ENCODE measurements at places on chromosomes 6 and 20.

GRCh38 chr6:162864911-162865310 lies 137.1 kb downstream of the PACRG start:
- peak; percentile 47 for DNase-seq

DNA sequence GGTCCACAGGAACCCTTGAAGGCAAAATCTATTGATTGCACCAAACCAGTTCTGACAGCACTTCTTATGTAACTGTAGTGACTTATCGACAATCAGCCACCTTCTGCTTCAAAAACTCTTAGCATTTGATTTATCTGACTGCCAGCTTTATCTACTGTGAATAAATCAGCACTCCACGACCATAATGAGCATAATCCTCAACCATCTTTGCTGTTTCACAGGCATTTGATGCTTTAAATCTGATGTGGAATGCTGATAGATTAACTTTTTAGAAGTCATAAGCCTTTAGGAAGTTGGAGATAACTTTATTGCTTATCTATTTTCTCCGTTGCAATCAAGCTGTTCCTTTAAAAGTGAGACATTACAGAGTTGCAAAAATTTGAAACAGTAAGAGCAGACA lies 101.5 kb upstream of the PTCHD4 start:
- no peak for DNase-seq

DNA sequence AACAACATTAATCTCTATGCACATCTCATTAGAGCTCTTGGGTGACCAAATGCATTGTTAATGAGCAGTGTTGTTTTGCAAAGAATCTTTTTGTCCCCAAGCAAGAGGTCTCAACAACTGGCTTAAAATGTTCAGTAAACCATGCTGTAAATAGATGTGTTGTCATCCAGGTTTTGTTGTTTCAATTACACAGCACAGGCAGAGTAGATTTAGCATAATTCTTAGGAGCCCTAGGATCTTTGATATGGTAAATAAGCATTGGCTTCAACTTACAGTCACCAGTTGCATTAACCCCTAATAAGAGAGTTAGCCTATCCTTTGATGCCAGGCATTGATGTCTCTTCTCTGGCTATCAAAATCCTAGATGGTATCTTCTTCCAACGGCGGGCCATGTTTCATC lies 23.3 kb downstream of the NUP153 start:
- DNase-seq, result no peak

- no peak for DNase-seq
These were observed 53.1 kb downstream of the TSPYL4 start for GRCh38 chr6:116200619-116201249.

- no peak for DNase-seq
These were observed 215.8 kb upstream of the RREB1 start for GRCh38 chr6:6891949-6892461.

- no peak for DNase-seq
These were observed 12.8 kb upstream of the MYMX start for GRCh38 chr6:44203955-44204354.

GRCh38 chr20:34269996-34270627 lies 28.9 kb downstream of the ASIP start:
- DNase-seq, result no peak

DNA sequence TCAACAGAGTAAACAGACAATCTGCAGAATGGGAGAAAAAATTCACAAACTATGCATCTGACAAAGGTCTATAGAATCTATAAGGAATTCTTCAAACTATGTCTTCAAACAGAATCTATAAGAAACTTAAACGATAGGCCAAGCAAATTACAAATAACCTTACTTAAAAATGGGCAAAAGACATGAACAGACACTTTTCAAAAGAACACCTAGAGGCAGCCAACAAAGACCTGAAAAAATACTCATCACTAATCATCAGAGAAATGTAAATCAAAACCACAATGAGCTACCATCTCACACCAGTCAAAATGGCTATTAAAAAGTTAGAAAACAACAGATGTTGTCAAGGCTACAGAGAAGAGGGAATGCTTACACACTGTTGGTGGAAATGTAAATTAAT lies 81.3 kb downstream of the ID4 start:
- DNase-seq, result no peak

DNA sequence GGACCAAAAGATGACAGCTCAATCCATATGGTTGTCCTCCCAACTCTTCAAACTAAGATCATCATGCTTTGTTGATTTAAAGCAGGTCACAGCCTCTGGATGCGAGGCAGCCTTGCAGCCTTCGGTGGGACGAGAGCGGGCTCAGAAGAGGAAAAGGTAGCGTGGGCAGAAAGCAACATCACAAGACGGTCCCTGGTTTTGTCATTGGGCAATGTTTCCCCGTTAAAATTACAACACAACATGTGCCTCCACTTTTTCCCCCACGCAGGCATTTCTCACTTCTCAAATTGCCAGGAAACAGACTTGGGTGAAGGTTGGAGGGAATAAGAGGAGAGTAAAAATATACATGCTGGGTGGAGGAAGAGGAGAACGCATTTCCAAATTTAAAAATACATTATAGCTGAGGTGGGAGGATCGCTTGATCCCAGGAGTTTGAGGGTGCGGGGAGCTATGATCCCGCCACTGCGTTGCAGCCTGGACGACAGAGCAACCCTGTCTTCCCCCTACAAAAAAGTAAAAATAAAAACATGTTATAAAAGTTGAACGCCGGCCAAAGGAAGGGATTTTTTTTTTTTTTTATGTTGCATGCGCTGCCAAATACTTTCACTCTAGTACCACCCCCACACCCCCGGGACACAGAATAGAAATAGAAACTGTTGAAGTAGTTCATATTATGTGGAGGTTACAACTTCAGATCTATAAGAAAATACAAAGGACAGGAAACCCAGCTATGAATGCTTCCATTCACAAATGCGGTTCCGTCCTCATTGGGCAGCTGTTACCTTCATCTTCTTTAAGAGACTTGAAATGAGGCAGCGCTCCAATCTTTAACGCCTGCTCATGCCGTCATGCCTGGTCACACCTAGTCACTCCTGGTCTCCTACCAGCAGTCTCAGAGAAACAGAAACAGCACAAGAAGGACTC lies 13.9 kb upstream of the NAA20 start:
- no peak for DNase-seq

DNA sequence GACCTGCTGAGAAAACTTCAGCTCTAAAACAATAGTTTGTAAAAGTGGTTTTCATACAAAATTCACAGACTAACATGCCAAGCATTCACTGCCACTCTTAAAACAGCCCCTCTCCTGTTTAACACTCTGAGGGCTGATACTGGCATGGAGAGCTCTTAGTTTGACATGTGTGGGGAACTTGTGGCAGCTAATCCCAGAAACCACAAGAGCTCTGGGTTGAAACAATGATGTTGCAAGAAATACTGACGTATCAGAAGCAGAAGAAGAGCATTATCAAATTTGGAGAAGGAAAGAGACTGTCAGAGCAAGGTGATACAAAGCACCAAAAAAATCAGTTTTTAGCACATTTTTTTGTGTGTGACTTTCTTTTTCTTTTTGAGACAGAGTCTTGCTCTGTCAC lies 5.1 kb downstream of the BEND3 start:
- DNase-seq, result no peak

GRCh38 chr6:28880894-28881780 lies 42.6 kb downstream of the TRIM27 start:
- DNase-seq, result peak; percentile 42

- DNase-seq, result no peak
These were observed 48.1 kb downstream of the CTCFL start for GRCh38 chr20:57476641-57477461.
